GM12891 (cell line): ENCODE measurements at places on chromosomes 1 and 21.

GRCh38 chr21:36354918-36355680 lies 30.1 kb upstream of the CHAF1B start:
- DNase-seq: no peak

DNA sequence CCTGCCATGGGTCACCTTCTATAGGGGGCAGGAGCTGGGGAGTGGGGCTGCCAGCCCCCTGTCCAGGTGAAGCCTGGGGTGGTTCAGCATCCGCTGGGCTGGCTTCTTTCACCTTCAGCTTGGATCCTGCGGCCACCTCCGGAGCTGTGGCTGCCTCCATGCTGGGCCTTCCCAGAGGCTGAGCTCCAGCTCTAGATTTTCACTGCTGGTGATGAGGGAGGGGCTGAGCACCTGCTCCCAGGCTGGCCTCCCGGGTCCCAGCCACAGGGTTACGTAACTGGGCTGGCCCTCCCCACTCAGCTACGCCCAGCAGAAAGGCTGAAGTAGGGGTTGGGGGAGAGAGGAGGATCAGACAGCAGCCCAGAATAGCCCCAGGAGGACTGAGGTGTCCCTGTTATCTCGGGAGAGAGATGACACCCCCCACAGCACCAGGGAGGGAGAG lies at the start of gene MYBPHL:
MYBPHL (minus strand) TSS at position 180 of the 442 bp plus-strand sequence; CDS start at position 160, 20 bp downstream.
- no peak for DNase-seq

DNA sequence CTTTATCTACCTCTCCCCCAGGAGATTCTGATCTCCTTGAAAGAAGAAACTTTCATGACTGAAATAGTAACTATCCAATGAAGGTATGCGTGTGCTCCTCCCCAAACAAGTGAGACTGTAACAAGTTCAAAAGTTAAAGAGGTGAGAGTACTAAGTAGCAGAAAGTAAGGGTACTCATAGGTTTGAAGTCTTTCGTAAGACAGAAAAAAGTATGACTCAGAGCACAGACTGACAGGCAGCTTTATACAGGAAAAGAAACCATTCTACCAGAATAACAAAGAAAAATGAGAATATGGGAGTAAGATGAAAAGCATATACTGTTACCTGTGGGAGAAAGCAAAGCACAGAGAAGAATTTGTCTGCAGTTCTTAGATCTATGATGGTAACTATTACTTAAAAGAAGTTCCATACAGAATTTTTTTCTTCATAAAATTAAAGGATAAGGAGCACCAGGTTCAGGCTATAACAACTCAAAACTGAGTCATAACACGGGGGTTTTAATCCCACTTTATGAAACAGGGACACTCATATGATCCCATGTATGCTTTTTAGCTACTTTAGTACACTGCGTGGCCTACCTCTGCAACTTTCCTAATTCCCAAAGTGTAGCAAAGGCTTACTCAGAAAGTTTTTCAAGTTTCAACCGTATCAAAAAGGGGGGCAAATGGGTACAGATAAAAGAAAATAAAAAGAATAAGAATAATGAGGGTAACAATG lies 52.0 kb downstream of the FOXJ3 start:
- no peak for DNase-seq

- no peak for DNase-seq
These were observed 70.1 kb upstream of the TMPRSS2 start for GRCh38 chr21:41578083-41578482.

DNA sequence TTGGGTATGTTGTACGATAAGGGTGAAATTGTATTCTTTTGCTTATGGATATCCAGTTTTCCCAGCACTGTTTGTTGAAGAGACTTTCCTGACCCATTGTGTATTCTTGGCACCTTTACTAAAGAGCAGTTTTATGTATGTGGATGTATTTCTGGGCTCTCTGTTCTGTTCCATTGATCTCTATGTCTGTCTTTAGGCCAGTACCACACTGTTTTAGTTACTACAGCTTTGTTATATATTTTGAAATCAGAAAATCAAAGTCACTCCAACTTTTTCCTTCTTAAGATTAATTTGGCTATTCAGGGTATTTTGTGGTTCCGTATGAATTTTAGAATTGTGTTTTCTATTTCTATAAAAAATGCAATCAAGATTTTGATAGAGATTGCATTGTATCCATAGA lies 62.8 kb upstream of the C1orf146 start:
- DNase-seq: no peak

DNA sequence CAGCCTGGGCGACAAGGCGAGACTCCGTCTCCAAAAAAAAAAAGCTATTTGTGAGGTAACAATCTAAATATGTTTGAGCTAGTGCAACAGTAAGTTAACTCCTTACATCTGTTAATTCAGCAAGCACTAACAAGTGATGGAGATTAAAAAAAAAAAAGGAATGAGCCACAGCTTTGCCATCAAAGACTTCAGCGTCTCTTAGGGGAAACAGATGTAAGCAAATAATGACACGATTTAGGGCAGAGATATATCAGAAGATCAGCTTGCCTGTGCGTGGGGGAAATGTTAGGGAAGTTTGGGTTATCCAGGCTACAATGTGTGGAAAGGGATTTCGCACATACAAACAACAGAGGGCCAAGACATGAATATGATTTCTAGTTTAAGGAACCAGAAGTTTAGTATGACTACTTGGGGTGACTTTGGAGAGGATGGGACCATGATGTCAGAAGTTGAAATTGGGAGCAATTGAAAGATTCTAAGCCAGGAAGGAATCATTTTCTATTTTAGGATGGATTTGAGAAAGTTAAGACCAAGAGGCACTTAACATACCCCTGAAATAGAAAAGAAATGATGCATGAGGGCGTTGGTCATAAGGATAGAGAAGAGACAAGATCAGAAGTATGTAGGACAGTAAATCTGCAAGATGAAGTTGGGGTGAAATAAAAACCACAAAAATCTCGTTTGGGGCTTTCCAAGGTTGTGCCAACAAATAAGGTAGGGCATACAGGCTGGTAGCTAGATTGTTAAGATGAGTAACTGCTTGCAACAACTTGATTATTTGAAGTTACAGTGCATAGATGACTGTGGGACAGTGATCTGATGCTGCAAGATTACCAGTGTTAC lies 2.4 kb upstream of the BRWD1 start:
- no peak for DNase-seq

DNA sequence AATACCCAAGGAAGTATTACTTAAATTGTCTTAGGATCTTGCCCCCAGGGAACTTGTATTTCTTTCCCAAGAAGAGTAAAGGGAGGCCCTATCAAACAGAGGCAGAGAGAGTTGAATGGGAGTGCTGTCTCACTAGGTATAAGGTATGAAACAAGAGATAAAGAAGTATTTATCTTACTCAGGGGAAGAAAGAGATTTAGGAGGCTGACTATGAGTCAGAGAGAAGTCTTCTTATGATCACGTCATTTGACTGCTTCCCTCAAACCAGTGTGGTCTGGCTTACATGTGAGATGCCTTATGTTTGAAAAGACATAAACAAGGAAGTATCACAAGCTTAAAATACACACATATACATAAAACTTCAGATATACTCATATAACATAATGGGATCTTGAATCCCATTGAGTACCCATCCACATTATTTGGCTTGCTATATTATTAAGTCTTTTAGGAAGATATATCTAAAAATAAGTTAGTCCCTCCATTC lies 29.6 kb downstream of the DUSP10 start:
- DNase-seq: no peak

- peak; percentile 37 for DNase-seq
These were observed 138.3 kb downstream of the TTLL7 start for GRCh38 chr1:83860490-83861221.

DNA sequence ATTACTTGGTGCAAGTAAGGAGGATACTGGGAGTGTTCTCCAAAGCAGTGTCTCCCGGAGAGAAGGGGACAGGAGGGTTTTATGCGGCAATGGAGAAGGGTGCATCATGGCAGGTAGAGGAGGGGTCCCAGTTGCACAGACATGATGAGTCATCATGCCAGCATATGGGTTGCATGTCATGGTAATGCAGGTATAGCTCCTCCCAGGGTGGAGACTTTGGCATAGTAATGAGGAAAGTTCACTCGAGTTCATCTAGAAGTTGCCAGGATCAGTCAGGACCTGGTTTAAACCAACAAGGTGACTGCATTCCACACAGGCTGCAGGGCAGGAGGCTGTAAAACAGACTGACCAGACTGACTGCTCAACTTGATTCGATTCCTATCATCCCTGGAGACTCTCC lies 355.7 kb upstream of the DUSP10 start:
- no peak for DNase-seq

DNA sequence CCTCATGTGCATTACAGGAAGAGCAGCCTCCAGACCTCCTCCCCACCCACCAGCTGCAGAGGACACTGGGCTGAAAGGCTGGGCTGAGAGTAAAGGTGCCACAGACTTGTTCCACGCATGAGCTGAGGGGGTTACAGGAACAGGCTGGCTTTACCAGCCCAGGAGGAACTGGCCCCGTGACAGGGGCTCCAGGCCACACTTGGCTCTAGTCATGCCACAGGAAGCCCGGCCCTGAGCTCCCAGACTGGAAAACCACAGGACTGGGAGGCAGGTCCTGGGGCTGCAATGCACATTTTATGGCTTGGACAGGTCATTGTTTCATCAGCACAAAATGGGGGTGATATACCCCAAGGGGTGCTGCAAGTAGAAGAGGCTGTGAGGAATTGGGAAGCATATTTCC lies 35.6 kb downstream of the GPA33 start:
- no peak for DNase-seq

GRCh38 chr1:178266619-178267066 lies 172.7 kb downstream of the RASAL2 start:
- no peak for DNase-seq
